Fibroblast of skin of back (primary cell): ENCODE measurements at places on chromosomes 4 and X.

DNA sequence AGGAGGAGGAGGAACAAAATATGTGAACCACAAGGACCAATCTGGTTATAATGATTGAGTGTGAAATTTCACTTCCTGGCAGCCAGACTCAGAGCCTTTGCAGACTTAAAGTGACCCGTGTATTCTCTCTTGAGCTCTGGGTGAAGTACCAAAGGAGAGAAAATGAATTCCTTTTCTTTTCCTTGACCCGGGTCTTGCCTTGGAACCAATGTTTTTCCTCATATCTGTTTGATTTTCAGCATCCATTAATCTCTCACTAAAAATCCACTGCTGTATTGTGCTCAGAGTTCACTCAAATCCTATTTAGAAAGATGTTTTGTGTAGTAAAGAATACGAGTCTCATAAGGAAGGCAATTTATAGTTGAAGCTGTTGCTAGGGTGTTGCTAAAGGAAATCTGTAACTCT lies 78.3 kb upstream of the C1QTNF7 start:
- no peak for DNase-seq

DNA sequence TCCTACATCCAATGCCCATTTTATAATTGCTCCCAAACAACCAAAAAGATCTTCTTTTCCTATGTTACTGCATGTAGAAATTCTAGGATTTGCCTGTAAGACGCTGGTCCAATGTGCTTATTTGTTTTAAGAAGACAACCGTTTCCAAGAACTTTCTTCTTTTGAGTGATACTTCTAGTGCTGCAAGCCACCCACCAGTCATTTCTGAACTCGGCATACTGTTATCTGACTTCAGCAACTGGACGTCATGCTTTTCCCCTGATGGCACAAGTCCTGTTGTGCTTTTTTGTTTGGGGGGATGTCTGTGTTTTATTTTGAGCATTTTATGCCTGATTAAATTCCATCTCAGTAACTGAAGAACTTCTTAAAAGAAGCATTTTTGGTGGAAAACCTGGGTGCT lies 16.0 kb upstream of the RAP1GDS1 start:
- no peak for DNase-seq

GRCh38 chr4:95531141-95531540 lies 17.6 kb downstream of the UNC5C start:
- no peak for DNase-seq

DNA sequence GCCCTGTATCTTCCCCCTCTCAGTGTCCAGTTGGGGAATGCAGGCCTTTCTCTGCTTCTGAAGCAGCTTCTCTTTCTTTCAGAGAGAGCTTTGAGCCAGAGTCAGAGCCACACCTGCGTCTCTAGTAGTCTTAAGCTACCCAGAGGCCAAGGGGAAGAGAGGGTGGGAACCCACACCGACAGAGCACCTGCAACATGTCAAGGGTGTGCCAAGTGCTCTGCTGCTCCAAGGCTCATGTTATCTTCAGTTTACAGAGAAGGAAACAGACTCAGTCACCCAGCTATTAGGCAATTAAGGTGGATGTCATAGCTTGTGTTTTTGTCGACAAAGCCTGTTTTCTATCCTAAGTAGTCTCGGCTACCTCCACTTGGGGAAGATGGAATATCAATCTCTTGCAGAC lies 22.7 kb upstream of the RNF212 start:
- DNase-seq: no peak

- no peak for DNase-seq
Observed at GRCh38 chr4:119543187-119543586, 85.4 kb downstream of the PDE5A start.

GRCh38 chr4:15043226-15043625 lies 40.9 kb downstream of the CPEB2 start:
- DNase-seq: no peak

DNA sequence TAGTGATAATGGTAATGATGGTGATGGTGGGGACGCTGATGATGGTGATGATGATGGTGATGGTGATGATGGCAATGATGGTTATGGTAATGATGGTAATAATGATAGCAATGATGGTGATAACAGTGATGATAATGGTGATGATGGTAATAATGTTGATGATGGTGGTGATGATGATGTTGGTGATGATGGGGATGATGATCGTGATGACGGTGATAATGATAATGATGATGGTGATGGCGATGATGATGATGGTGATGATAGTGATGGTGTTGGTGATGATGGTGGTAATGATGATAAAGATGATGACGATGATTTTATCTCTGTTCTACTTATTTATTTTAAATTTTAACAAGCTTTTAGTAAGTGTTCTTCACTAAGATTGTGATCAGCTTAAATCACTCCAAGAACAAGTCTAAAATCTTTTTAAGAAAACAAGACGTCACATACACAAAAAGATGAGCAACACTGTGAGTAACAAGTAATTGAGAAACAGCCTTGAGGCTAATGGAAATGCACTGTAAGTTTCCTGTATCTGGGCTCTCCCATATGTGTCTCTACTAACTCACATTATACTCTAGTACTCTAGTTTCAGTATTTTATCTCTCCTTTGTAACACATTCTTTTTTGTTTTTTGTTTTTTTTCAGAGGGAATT lies 480.2 kb upstream of the PRKX start:
- no peak for DNase-seq

- peak; percentile 65 for DNase-seq
Observed at GRCh38 chr4:38030023-38030422, 69.8 kb downstream of the PTTG2 start.
